ENCODE measurements at places on chromosomes 2 and 18.
A peak's percentile ranks its signal among the peaks of the same experiment; 100 is the strongest.

- no peak for DNase-seq
These were observed 196.1 kb downstream of the UBE2E3 start for GRCh38 chr2:181176540-181176939.

GRCh38 chr18:58866066-58866772 lies 1.5 kb downstream of the ZNF532 start:
- DNase-seq = peak; percentile 9

DNA sequence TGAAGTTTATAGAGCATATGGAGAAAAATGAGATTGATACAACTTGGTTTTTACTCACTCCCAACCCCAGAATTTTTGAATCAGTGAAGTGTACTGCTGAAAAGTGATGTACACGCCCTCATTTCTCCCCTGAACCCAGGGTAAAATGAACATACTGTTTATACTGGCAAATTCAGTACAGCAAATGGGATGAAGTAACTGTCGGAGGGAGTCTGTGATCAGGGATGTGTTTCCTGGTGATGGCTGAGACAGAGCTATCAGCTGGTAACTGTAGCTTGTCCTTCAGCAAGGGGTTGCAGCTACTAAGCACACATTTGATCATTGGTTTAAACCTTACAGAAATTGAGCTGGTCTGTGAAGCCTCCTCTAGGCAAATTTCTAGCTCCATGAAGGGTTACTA lies 191.6 kb downstream of the PTPRM start:
- no peak for DNase-seq

- DNase-seq = peak; percentile 83
These were observed 307.2 kb upstream of the MMADHC start for GRCh38 chr2:149894760-149895159.

GRCh38 chr2:142952793-142953494 lies 75.5 kb downstream of the KYNU start:
- DNase-seq = no peak

All from epithelial cell of esophagus (primary cell).